ENCODE measurements at places on chromosomes 4 and X.

GRCh38 chrX:28124416-28124815, 143.2 kb upstream of the DCAF8L1 start:
- no peak for DNase-seq

- DNase-seq = no peak
These were observed 55.3 kb upstream of the SFRP2 start for GRCh38 chr4:153844144-153844543.

GRCh38 chrX:134443020-134443419, 16.9 kb upstream of the HPRT1 start:
- DNase-seq = no peak

DNA sequence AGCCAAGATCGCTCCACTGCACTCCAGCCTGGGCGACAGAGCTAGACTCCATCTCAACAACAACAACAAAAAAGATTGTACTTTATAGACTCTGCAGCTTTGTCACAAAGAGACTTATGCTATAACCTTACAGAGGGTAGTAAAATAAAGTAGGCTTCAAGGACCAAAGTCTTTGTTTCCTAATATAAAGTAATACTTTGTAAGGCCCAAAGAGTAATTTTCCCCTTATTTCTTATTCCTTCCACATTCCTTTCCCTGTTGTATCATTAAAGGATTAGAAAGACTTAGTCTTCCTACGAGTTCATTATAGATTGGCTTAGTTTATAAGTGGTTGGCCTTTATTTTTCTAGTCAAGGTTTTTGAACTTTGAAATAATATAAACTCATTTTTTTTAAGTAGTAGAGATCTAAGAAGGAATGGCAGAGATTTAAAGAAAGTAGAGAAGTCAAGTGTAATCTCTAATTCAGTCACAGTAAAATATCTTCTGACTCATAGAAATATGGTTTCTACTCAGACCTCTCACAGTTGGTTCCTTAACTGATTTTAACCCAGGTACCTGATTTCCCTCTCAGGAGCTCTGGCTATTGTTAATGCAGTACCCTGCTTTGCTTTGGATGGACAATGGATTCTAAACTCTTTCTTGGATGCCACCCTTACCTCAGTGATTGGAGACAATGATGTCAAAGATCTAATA, 26.2 kb downstream of the YY2 start:
- no peak for DNase-seq

DNA sequence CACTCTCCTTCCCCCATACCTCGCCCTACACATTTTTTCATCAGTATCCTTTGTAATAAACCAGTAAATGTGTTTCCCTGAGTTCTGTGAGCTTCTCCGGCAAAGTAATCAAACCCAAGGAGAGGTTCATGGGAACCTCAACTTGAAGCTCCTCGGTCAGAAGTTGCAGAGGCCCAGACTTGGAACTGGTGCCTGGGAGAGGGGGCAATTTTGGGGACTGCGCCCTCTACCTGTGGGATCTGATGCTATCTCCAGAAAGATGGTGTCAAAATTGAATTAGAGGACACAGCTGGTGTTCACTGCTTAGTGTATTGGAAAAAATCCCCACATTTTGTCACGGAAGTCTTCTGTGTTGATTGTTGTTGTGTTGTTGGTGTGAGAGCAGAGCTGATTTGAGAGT, 70.6 kb downstream of the ATP11C start:
- DNase-seq = no peak

DNA sequence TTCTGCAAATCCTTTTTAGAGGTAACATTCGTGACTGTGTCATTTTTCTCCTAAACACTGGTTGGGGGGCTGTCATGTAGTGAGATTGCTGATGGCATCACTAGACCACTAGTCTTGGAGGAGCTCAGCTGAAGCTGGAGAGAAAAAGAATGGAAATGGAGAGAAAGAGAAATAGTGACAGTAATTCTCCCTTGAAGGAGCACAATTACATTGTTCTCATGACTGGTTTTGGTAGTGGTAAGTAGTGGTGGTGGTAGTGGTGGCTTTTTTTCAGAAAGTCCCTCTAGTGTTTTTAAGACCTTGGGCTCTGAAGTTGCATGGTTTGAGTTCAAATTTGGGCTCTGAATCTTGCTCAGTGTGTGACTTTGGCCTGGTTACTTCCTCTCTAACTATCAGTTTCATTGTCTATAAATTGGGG, 99.8 kb downstream of the LARP7 start:
- no peak for DNase-seq

- DNase-seq = no peak
These were observed 18.4 kb upstream of the TRPC5OS start for GRCh38 chrX:111857534-111858060.

GRCh38 chr4:27886120-27886519, 1025.5 kb downstream of the STIM2 start:
- no peak for DNase-seq

GRCh38 chr4:85756938-85757337, 282.0 kb downstream of the ARHGAP24 start:
- no peak for DNase-seq

DNA sequence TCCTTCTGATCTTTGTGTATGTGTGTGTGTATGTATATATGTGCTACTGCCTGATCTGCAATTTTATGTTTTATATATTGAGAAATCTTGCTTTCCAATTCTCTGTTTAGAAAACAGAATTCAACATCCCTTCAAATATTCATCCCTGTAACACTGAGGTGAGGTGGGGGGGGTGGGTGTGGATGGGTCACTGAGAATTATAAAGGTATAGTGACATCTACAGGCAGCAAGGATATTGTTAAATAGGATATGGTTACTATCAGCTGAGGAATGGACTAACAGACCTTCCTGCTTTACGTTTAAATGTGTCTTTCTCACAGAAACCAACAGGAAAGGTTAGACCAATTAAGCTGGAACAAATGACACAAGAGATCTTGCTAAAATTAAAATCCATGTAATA, 19.0 kb upstream of the MAGEB2 start:
- DNase-seq = no peak

DNA sequence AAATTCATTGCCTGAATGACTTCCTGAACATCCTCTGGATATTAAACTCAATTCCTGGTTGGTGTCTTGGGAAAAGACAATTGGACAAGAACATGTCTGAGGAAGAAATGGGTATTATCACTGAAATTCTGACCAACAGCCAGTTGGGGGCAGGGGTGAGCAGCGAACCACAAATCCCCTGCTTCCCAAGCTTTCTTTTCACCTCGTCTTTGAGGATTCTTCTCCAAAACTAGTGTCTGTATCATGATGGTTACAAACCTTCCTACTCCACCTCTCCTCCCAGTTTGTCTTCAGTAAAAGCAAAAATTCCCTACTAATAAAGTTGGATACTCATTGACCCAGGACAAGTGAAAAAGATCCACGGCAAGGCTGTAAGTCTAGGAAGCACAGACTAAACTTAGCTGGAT, 48.3 kb upstream of the WDR1 start:
- DNase-seq = no peak

DNA sequence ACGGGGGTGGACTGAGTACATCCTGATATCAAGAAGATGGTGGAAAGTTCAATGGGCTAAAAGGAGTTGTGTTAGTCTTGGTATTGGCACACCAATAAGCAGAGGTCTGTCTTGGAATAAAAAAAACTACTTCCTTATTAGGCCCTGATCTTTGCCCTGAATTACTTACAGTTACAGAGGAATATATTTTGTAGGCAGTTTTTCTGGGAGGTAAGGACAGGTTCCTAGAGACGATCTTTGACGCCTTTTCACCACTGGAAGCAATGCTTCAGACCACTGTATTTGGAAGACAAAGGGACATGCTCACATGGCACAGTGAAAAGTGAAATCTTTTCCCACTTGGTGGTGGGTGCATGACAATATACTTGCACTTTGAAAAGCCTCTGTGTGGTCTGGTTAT, 618 bp upstream of the XK start:
- DNase-seq = no peak

DNA sequence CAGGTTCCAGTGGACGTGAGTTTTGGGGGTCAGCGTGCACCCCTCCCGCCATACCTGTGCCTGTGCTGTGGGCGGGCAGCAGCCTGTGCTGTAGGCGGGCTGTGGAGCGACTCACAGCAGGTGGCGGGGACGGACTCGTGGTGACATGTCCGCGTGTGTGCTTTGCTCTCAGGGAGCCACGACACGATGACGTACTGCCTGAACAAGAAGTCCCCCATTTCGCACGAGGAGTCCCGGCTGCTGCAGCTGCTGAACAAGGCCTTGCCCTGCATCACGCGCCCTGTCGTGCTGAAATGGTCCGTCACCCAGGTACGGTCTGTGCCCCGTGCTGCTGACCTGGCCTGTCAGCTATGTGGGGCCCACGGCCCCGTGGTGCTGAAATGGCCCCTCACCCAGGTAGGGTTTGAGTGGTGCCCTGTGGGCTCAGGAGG, 7.4 kb downstream of the PLCXD1 start:
- peak; percentile 32 for DNase-seq

DNA sequence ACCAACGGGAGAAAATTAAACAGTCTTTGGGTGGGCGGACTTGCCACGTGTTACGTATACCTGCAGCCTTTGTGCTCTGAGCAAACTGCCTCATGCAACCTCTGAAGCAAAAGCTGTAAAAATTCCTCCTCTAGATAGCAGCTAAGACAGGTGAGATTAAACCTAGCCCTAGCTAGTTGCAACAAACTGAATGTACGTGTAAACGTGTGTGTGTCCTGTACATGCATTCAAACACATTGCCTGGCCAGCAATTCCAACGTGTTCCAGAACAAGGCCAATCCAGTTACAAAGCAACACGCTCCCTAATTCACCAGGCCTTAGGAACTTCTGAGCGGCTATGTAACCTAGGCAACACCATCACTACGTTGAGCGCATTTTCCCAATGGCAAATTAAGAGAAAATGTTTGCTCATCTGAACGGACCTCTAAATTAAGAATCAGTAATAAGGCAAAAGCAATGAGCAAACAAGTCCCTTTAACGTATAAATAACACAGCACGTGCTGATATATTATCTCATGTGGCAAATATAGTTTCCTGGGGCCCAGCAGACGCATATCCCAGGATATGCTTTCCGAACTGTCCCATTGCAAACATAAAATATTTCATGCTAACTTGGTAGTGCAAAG, 792 bp downstream of the PPID start:
- no peak for DNase-seq

DNA sequence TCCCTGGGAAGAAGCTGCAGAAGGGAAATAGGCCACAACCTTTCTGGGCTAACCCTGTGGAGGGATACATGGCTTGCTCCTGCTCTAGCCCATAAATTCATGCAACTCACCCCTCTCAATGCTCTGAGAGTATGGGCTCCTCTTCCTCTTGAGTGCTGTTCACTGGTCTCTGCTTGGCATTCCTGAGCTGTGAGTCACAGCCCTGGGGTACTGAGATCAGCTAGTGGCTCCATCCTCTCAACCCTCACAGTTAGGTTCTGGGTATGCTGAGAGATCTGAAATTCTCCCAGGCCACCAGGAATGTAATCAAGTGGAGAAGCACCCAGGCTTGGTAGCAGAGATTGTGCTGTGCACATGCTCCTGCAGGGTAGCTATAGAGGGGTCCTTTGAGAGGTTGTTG, 60.6 kb upstream of the SPANXN2 start:
- no peak for DNase-seq

GRCh38 chrX:56787734-56788152, 58.7 kb downstream of the NBDY start:
- DNase-seq = no peak

- DNase-seq = no peak
These were observed 50.3 kb downstream of the UGT2B4 start for GRCh38 chr4:69445388-69445787.

DNA sequence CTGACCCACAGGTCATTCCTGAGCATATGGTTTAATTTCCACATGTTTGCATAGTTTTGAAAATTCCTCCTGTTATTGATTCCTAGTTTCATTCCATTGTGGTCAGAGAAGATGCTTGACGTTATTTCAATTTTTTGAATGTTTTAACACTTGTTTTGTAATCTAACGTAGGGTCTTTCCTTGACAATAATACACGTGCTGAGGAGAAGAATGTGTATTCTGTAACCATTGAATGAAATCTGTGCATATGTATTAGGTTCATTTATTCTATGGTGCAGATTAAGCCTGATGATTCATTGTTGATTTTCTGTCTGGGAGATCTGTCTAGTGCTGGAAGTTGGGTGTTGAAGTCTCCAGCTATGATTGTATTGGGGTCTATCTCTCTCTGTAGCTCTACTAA, 486.4 kb upstream of the RPS6KA3 start:
- no peak for DNase-seq

DNA sequence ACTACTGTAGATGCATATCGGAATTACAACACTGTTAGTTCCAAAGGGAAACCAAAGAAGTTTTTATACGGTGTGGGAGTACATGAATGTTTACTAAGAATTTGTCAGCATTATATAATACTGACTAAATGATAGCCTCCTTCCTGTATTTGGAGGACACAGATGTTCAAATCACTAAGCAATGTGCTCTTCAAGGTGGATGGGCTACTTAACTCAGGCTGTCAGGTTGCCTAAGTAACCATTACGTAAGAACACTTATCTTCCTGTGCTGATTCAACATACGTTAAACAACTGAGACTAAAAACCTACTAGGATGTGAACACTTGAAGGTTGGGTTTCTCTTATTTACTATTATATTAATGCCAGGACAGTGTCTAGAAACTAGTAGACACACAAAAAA, 81.9 kb upstream of the HPGD start:
- DNase-seq = no peak

DNA sequence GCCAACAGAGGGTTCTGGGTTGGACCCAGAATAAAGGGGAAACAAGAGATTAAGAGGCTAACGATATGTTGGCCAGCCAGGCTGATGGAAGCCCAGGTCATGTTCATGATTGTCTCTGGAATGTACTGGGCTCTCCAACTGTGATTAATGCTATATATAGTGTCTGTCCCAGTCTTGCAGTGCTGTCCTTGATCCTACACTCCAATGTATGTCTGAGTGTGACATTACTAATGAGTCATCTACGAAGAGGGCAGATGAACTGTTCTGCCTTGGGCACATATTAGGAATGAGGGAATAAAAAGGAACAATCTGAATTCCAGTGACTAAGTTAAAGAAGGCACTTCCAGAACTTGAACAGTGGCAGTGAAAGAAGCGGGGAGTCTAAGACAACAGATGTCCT, 142.1 kb downstream of the PDGFRA start:
- DNase-seq = no peak

DNA sequence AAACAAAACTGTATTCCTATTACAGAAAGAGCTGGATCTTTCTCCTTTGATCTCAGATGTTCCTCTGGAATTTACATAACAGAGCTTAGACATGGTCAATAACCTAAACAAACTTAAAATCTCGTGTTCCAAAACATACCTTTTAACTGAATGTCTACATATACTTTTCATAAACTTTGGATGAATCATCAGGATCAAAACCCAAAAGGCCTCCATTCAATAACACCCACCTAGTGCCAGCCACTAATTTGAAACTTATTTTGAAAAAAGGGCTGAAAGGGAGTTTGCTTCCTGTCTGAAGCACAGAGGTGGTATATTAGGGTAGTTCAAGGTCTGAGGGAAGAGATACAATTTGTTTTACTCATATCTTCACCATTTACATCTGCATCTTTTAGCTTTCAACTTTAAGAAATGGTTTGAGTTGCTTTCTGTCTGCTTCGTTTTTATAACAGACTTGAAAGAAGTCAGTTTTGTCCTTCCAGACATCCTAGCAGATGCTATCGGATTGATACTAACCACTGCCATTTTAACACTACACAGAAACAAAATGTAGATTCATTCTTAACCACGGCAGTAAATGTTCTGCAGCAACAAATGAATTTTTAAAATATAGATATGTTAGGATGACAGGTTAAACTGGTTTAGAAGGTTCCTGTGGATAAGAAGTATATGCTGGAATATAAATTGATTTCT, 242.8 kb upstream of the DKK2 start:
- DNase-seq = no peak

- no peak for DNase-seq
These were observed 112.0 kb upstream of the LNX1 start for GRCh38 chr4:53703267-53703655.
